ENCODE measurements at places on chromosomes 7 and 10.

GRCh38 chr10:102613286-102613685 is 31.0 kb upstream of the TRIM8 start:
- DNase-seq = no peak

- no peak for DNase-seq
Measured at GRCh38 chr10:104835422-104835821, 194.3 kb downstream of the SORCS3 start.

GRCh38 chr10:62582804-62583208 is 208.6 kb downstream of the ZNF365 start:
- DNase-seq = no peak

DNA sequence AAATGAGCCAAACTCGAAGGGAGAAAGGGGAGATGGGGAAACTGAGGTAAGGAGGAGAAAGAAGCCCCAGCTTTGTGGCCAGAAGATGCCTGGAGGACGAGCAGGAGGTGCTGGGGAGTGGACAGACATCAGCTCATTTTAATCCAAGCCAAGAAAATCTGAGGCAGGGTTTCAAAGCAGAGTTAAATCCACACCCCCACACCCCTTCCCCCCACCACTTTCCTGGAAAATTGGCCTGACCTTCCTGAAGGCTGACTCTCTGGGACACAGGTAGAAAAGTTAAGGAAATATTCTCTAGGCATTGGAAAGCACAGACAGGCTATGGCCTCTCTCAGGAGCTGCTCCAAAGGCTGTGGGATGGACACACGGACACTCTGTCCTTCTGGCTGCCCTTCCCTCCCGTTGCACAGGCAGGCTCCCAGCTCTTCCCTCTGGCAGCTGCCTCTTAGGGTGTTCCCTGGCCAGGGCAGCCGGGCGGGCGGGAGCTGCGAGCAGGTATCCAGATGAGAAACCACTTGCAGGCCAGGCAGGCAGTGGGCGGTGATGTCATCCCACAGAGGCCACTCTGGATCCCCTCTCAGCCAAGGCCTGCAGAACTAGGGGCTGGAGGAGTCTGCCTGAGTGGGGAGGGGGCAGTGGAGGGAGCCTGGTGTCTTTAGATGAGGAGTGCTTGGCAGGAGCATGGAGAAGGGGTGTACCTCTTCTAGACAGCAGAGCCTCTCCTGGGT is 171.8 kb downstream of the NEURL1 start:
- DNase-seq = no peak

DNA sequence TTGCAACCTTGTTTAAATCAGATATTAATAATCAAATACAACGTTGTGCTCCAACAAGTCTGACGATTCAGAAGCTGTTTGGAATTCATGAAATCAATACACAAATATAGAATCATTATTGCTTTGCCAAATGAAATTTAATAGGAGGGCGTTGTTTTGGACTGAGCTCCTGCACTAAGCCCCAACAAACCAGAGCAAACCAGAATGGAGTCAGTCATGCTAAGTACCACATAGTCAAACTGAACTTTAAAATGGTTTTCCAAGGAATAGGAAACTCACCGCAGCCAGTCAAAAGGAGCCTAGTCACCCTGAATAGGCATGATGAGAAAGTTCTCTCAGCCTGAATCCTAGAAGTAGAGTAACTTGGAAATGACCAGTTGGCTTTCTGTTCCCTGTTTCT is 53.7 kb downstream of the HACD1 start:
- no peak for DNase-seq

GRCh38 chr7:15751191-15751701 is 64.8 kb upstream of the MEOX2 start:
- DNase-seq = no peak

- DNase-seq = no peak
Measured at GRCh38 chr10:74234569-74234968, 83.5 kb downstream of the ADK start.

DNA sequence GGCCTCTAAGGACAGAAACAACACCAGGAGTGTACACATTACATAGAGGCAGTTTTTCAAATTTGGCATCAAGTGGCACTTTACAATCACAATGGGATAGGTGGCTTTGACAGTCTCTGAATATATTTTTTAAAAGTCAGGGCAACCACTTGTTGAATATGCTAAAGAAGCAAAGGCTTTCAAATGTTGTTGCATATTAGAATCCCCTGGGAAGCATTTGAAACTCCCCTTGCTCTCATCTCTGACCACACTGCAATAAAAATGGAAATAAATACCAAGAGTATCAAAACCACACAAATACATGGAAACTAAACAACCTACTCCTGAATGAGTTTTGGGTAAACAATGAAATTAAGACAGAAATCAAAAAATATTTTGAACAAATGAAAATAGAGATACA is 106.5 kb upstream of the RAB11FIP2 start:
- no peak for DNase-seq

DNA sequence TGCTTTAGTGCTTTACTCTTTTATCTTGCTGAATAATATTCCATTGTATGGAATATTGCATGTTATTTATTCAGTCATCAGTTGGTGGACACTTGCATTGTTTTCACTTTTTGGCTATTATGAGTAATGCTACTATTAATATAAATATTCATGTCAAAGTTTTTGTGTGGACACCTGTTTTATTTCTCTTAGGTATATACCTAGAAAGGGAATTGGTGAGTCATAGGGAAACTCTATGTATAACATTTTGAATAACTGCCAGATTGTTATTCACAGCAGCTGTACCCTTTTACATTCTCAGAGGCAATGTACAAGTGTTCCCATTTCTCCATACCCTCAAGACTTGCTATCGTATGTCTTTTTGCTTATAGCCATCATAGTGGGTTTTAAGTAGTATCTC is 268.7 kb downstream of the SEMA3A start:
- DNase-seq = no peak

GRCh38 chr7:148135116-148135515 is 455.4 kb upstream of the C7orf33 start:
- DNase-seq = no peak

DNA sequence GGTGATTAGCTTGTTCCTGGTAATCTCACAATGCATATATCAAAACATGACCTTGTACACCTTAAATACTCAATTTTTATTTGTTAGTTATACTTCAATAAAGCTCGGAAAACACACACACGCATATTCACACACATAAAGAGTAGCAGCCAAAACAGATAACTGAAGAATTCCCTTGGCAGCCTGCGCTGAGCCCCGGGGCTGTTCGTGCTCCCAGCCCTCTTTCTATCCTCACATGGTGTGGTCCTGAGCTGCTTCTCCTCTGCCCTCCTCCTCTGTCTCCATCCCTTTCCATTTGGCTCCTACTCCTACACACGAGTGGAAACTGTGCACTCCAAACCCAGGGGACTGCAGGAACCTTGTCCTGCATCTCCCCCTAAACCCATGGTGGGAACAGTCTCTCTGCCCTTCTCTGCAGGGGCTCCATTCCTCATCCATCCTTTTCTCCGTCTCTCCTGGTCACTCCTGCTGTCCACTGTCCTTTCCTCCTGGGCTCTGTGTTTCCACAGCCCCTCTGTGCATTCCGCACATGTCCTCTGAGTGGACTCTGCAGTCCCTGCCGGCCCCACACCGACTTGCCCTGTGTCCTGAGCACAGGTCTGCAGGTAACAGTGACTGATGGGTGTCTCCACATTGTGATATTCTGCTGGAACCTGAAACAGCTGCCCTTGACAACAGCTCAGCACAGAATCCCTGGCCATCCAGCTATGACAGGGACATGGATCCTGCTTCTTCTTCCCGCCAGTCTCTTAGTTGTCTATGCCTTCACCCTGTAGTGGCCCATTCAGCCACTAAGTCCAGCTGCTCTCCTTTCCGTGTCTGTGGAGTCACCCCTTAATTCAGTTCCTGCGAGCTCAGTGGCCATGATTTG is 216.8 kb upstream of the ZNF32 start:
- no peak for DNase-seq

Measured in activated T-cell treated with anti-CD3 and anti-CD28 coated beads, Interleukin-2, amount 50 U/mL, for 1 hour (primary cell).